Dermis blood vessel endothelial cell (primary cell): ENCODE measurements at places on chromosomes 5 and 9.

GRCh38 chr5:112276991-112277390, 142.1 kb downstream of the EPB41L4A start:
- no peak for DNase-seq

- DNase-seq = no peak
Measured at GRCh38 chr5:37806016-37806415, 33.8 kb downstream of the GDNF start.

DNA sequence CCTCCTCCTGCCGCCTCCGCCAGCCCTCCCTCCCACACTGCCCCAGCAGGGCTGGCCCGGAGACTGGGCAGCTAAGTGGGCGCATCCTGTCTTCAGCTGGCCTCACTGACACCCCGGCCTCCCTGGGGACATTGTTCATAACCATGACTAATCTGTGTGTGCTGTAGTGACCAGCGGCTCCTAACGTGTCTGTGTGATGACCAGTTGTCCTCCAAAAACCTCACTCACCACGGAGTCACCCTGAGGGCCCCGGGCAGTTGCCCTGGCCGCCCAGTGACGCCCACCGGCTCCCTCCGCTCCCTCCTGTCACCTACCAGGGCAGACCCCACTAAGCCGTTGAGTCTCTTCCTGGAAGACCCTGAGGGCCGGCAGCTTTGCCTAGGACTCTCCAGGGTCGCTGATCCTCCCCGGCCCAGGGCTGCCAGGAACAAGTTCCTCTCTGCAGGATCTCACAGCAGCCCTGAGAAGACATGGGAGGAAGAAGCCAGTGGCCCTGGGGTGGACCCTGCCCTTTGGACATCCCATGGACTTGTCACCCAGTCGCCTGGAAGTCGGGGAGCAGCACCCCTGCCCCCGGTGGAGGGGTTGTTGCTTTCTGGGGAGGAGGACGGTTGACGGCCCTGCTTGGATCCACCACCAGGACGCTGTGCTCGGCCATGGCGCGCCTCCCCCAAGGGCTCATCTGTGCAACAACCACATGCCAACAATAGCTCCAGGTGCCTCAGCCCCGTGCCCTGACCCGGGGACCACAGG, 110.2 kb upstream of the LMX1B start:
- no peak for DNase-seq

- no peak for DNase-seq
Measured at GRCh38 chr5:1514027-1514818, 9.5 kb downstream of the LPCAT1 start.

DNA sequence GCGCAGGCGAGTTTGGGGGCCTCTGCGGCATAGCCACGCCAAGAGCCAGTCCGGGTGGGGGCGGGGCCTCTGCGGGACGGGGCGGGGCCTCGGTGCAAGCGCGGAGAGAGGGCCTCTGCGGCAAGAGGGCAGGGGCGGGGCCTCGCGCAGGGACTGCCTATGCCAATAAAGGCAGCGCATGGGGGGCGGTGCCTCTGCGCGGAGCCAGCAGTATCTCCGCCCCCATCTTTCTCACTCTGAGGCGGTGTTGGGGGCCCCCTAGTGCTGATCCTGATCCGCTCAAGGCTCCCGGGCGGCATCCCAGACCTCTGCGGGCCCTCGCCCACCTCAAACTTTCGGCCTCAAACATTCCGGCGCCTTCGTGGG, 9.2 kb upstream of the GPRIN1 start:
- peak; percentile 93 for DNase-seq

GRCh38 chr5:142420561-142421227, 95.9 kb upstream of the SPRY4 start:
- no peak for DNase-seq

- no peak for DNase-seq
Measured at GRCh38 chr5:122844910-122845228, 544 bp upstream of the SNX24 start.

- no peak for DNase-seq
Measured at GRCh38 chr9:94298949-94299599, 29.4 kb downstream of the NUTM2F start.

DNA sequence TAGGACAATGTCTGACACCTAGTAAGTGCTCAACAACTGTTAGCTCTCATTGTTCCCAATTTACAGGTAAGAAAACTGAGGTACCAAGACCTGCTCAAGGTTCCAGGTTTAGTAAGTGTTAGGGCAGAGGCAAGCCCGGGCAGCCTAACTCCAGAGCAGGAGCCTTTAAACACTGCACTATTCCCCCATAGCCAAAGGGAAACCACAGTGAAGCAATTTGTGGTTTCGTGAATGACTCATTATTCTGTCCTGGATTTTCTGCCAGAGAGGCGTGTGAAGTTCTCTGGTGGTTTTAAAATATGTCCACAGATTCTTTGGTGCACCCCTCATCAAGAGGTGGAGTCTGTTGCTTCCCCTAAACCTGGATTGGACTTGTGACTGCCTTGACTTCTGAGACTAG, 1.0 kb upstream of the MCC start:
- peak; percentile 53 for DNase-seq

- DNase-seq = no peak
Measured at GRCh38 chr9:89010056-89010455, 18.8 kb downstream of the S1PR3 start.

GRCh38 chr5:174801798-174802197, 77.4 kb downstream of the MSX2 start:
- no peak for DNase-seq

- no peak for DNase-seq
Measured at GRCh38 chr5:60379907-60380306, 320.1 kb downstream of the DEPDC1B start.

GRCh38 chr5:171462928-171463861, 43.7 kb downstream of the FGF18 start:
- no peak for DNase-seq

- DNase-seq = no peak
Measured at GRCh38 chr5:65672796-65673195, 48.0 kb downstream of the SHLD3 start.

DNA sequence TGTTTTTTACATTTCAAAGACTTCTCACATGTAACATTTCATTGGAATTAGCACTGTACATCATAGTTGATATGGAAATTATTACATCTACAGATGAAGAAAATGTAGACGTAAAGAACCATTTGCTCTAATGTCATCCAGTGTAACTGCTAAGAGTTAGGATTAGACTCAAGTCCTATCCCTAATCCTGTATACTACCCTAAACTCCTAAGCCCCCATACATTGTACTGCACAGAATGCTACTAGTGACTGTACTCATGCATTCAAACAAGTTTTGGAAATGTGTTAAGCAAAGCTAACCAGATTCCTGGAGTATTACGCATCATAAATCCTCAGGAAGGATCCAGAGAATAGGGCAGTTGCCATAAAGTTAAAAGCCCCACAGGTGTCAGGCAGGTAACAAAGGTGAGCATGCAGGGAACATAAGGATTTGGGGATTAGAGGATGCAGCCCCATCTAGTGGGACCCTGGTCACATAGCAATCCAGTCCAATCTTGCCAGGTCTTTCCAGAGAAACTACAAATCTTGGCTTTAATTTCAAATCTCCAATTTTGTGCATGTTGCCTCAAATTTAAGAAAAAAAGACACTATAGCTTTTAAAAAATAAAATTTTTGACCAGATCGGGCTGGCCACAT, 32.0 kb downstream of the HAVCR1 start:
- DNase-seq = no peak

GRCh38 chr5:176553260-176554085, 4.3 kb downstream of the CDHR2 start:
- no peak for DNase-seq

- DNase-seq = no peak
Measured at GRCh38 chr9:89610391-89610925, 5.6 kb downstream of the GADD45G start.

- DNase-seq = no peak
Measured at GRCh38 chr9:2878701-2879100, 34.8 kb upstream of the PUM3 start.

DNA sequence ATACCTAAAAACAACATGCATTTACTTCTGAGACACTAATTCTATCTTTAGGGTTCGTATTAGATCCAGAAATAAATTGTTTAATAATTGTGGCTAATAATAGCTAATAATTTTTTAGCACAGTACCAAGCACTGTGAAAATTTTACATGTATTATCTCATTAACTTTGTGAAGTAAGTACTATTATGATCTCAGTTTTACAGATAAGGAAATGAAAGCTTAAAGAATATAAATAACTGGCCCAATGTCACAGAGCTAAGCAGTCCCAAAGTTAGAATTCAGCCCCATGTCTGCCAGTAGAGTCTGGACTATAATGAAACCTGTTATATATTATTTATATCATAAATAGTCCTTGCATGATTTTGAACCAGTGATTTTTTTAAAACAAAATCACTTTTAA, 163.3 kb downstream of the NIPBL start:
- DNase-seq = no peak

- DNase-seq = peak; percentile 73
Measured at GRCh38 chr5:113050721-113051382, 74.3 kb downstream of the DCP2 start.

GRCh38 chr9:132969783-132970182, 8.7 kb upstream of the GFI1B start:
- no peak for DNase-seq

DNA sequence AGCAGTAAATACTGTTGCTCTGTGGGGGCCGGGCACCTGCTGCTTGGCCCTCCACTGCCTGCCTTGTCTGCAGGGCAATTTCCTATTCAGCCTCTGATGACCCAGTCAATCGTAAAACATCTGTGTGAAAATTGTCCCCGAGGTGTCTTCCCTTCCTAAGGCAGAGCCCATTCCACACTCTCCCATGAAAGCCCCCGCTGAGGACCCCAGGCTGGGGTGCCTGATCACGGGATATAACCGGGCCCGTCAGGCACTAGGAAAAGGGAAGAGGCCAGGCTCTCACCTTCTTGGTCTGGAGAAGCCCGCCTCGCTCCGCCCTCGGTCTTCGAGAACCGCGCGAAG, 27.2 kb upstream of the SCGB3A1 start:
- no peak for DNase-seq

GRCh38 chr9:112439825-112440224, 46.8 kb upstream of the KIAA1958 start:
- DNase-seq = no peak

DNA sequence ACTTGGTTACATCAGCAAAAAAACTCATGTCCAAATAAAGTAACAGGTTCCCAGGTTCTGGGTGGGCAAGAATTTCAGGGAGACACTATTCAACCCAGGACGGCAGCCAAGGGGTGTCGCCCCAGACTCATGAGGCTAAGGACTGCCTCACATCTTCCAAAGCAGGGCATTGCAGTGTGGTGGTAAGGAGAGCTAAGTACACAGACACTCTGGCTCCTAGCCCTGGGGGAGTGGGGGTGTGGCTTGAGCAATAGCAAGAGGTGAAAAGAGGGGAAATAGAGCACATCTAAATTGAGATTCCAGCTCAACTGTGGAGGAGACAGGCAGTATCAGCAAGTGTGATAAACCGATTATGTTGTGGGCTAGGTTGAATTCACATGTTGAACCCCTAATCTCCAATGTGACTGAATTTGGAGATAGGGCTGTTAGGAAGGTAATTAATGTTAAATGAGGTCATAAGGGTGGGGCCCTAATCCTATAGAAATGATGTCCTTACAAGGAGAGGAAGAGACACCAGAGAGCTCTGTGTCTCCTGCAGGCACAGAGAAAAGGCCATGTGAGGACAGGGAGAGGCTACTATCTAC, 49.9 kb upstream of the MARCHF11 start:
- DNase-seq = no peak

DNA sequence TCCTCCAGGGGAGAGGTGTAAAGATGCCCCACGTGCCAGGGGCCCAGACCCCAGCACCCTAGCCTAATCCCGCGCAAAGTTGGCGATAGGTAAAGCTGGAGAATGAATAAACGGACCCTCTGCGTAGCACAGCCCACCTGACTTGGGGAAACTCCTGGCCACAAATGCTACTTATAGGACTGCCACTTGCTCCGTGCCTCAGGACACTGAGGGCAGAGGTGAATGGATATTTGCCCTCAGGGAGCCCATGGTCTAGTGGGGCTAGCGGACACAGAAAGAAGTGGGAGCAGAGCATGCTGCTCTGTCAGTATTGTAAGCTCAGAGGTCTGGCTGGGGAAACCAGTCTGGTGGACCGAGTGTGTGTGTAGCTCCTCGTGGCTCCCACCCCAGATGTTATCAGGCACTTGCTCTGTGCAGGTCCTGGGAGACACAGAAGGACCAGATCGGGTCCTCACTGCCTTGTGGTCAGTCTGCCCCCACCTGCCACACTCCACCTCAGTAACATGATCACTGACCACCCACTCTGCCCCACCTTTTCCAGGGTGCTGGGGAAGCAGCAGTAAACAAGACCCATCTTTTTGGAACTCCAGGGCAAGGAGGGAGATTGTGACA, 841 bp downstream of the GRK6 start:
- peak; percentile 22 for DNase-seq

GRCh38 chr5:139140591-139141071, 57.5 kb downstream of the SIL1 start:
- no peak for DNase-seq

DNA sequence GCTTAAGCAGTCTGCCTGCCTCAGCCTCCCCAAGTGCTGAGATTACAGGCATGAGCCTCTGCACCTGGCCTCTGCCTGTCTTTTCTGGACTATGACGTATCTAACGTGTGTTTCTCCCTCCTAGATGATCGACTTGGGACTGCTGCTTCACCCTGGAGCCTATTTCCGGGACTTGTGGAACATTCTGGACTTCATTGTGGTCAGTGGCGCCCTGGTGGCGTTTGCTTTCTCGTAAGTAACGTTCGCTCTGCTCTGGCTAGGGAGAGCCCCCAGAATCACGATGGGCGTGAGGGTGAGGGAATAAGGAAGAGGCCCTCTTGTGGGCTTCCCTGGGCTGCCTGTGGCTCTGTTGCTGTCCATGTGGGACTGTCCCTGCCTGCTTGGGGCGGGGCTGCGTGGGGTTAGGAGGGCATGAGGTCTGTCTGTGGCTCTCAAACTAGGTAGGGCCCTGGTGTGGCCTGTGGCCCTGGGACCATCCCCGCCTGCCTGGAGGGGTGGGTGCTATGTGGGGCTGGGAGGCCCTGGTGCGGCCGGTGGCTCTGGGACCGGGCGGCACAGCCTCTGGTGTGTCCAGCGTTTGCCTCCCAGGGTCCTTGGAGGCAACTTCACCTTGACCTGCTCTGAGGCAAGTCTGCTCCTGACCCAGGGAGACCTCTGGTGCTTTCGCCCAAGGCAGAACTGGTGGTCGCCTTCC, 171.7 kb downstream of the CACNA1B start:
- DNase-seq = no peak

GRCh38 chr9:122562134-122562760, 9.3 kb downstream of the OR1N2 start:
- no peak for DNase-seq

- no peak for DNase-seq
Measured at GRCh38 chr5:19874811-19875210, 113.2 kb downstream of the CDH18 start.
